ENCODE measurements at places on chromosomes 5 and 9.

GRCh38 chr9:33110686-33111085 lies 34.2 kb upstream of the SMU1 start:
- no peak for DNase-seq

- DNase-seq: no peak
Observed at GRCh38 chr5:152187668-152188067, 217.4 kb downstream of the NMUR2 start.

- DNase-seq: no peak
Observed at GRCh38 chr5:178308541-178309092, 76.0 kb upstream of the PHYKPL start.

GRCh38 chr9:70085241-70085640 lies 41.6 kb downstream of the MAMDC2 start:
- DNase-seq: no peak

DNA sequence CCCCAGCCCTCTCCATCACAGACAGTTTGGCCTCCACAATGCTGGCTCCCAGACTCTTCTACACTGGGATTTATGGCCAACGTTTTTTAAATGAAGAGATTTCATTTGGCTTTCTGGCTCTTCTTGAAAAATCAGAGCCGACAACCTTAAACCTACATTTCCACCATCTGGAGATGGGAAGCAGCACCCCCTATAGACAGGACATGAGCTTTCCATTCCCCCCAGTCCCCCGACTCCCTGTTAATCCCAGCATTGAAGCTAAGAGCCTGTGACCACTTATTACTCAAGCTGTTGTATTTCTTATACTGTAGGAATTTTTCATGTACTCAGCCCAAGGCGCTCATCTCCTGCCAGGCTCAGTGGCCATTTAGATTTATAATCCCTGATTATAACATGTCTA lies 34.0 kb upstream of the AFAP1L1 start:
- DNase-seq: no peak

DNA sequence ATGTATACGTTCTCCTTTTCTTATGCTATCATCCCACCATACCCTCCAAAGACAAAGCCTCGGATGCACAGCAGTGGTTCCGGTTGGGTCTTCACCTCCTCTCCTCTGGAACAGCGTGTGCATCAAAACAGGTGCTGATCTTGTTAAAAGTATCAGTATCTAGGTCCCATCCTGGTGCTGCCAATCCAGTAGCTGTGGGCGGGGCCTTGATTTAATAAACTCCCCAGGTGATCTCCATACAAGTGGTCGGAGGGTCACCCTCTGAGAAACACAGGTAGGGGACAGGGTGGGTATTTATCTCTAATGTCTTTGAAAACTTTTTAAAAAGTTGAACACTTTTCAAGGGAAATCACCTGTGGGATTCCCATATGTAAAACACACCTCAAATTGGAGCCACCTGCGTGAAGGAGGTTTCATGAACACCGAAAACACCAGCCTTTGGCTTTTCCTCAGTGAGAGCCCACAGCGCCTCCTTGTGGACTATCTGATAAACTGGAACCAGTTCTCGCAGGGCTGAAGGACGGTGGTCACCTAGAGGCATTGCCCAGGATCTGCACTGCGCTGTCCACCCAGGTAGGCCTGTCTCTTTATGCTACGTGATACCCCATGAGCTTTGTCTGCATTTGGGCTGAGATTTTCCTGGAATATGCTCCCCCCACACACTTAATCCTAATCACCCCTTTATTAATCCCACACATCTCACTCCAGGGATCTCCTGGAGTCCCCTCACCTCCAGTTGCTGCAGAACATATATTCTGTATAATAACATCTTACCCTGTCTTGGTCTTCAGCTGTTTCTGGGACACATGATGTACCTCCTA lies 80.5 kb upstream of the EPB41L4B start:
- DNase-seq: peak; percentile 65

GRCh38 chr5:53934151-53934820 lies 373.8 kb downstream of the NDUFS4 start:
- DNase-seq: no peak

- no peak for DNase-seq
Observed at GRCh38 chr5:55714339-55714738, 2.2 kb upstream of the SLC38A9 start.

GRCh38 chr9:105912863-105913516 lies 218.6 kb downstream of the TMEM38B start:
- DNase-seq: peak; percentile 10

GRCh38 chr9:70060148-70060882 lies 16.7 kb downstream of the MAMDC2 start:
- DNase-seq: no peak

DNA sequence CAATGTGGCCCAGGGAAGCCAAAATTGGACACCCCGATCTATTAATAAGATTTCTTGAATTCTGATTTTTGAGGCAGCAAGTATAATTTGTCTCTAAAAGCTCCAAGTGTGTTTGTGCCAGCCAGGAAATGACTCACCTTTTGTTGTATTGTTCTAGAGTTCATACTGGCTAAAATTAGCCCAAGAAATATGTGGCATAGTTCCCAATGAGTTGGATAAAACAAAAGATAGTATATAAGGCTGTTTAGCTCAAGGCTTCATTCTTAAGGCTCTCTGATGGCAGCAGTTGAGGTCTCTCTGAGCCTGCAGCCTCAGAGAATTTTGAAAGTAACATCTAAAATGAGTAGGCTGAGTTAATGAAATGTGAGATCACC lies 21.6 kb downstream of the HMGXB3 start:
- no peak for DNase-seq

- DNase-seq: no peak
Observed at GRCh38 chr5:149674686-149675085, 55.4 kb upstream of the PPARGC1B start.

DNA sequence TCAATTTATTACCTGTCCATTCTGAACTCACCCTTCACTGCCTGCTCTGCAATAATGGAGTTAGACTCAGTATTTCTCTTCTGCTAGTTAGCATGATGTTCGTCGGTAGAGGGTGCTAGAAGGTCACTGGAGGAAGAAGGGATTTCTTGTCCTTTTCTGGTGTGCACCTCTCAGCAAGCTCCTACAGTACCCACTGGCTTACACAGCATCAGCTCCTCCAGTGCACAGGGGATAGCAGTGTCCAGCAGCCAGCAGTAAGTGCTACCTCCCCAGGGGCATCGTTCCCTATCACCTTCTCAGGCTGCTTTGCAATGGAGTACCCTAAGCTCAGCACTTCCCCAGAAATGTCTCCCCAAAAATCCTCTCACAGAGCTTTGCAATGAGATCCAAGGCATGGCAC lies 45.9 kb upstream of the APC start:
- DNase-seq: no peak

DNA sequence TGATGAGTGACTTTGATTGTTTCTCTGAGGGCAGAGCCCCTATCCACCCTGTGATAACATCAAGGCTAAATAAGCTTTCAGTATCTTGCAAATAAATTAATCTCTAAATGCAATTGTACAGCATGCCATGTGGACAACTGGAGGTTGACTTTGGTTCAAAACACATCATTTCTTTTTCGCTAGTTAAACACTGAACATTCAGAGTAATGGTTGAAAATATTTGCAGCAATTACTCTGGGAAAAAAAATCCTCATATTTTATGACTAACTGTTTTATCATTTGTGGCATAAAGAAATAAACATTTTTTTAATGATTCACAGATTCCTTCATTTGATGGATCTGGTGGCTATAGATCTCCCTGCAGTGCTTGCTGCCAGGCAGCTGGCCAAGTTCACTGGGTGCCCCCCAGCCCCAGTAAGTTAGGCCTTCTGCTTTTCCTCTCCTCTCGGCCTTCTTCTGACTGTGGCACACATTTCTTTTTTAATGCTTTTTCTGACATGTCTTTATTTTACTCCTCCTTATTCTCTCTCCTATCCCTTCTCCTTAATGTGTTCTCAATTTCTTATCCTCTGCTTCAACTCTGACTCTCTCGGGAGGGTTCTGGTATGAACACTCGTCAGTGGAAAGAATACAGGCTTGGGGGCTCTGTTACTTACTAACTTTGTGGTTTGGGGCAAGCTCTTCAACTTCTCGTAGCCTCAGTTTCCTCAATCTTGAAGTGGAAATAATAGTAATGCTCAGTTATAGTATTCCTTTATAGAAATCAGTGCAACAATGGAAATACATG lies 69.6 kb downstream of the ADAMTSL1 start:
- DNase-seq: no peak

- DNase-seq: no peak
Observed at GRCh38 chr5:56169949-56170348, 63.2 kb downstream of the ANKRD55 start.

- DNase-seq: no peak
Observed at GRCh38 chr5:59582746-59583145, 310.8 kb downstream of the PDE4D start.

DNA sequence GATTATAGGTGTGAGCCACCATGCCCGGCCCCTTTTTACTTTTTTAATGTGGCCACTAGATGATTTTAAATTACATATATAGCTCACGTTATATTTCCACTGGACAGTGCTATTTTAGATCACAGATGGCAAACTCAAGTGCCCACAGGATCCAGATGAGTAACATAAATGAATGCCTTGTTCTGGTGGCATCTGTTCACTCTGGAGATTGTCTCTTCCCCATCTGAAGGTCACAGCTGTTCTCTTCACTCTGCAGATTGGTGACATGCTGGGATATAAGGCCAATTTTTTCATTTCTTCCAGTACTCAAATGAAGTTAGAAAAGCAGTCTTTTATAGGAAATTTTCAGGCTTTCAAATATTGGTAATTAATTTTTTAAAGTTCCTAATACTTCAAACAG lies 160.1 kb downstream of the DOCK8 start:
- DNase-seq: no peak

DNA sequence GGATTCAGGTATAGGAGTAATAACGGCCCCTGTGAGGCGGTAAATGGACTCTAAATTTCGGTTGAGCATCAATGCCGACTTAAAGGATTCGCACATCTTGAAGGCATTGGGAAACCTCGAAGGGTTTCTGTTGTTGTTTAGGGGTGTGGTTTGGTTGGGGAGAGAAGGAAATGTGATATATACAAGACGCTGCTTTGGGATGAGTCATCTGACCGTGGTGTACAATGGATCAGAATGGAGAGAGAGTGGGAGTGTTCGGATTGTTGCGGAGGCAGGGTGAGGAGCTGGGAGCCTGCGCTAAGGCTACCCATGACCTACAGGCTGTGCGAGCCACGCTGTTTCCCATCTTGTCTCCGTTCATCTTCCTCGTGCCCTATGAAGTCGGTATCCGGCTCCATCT lies 60.4 kb upstream of the ERCC6L2 start:
- no peak for DNase-seq

GRCh38 chr5:74396913-74397622 lies 243.5 kb downstream of the ENC1 start:
- DNase-seq: no peak

GRCh38 chr5:55603922-55604321 lies 69.2 kb upstream of the PLPP1 start:
- DNase-seq: no peak

- no peak for DNase-seq
Observed at GRCh38 chr9:18982262-18982620, 50.8 kb downstream of the SAXO1 start.

- no peak for DNase-seq
Observed at GRCh38 chr9:105054491-105054890, 126.5 kb upstream of the ABCA1 start.

- peak; percentile 43 for DNase-seq
Observed at GRCh38 chr9:95425910-95426551, 90.7 kb downstream of the PTCH1 start.

- no peak for DNase-seq
Observed at GRCh38 chr5:81516091-81516490, 122.2 kb upstream of the ACOT12 start.

DNA sequence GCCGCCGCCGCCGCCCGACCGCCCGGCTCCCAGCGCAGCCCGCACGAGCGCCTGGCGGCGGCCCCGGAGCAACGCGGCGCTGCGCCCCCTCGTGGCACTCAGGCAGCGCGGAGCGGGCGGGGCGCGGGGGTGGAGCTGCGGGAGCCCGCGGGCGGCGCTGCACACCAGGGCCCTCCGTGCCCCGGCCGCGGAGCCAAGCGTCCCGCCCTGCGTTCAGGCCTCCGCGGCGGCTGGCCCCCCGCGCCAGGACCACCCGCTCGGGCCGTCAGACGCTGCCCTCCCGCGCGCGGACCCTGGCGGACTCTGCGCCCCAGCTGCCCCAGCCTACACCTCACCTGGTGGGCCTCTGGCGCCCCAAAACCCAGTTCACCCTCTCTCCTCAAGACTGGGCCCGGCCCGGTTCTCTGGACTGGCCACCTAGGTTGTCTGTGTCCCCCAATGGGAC lies at the start of gene RASGEF1C:
Gene RASGEF1C, minus strand, starts transcription at position 75 of the 445 bp plus-strand sequence. CDS start 71,159 bp downstream, outside the sequence.
- peak; percentile 92 for DNase-seq

GRCh38 chr5:139640421-139641115 lies 7.6 kb upstream of the CXXC5 start:
- DNase-seq: no peak

- no peak for DNase-seq
Observed at GRCh38 chr9:106773750-106774149, 89.2 kb upstream of the ZNF462 start.

- no peak for DNase-seq
Observed at GRCh38 chr5:74638970-74639806, 1.3 kb downstream of the ENC1 start.

GRCh38 chr9:81720450-81721086 lies 31.2 kb upstream of the TLE1 start:
- DNase-seq: no peak

DNA sequence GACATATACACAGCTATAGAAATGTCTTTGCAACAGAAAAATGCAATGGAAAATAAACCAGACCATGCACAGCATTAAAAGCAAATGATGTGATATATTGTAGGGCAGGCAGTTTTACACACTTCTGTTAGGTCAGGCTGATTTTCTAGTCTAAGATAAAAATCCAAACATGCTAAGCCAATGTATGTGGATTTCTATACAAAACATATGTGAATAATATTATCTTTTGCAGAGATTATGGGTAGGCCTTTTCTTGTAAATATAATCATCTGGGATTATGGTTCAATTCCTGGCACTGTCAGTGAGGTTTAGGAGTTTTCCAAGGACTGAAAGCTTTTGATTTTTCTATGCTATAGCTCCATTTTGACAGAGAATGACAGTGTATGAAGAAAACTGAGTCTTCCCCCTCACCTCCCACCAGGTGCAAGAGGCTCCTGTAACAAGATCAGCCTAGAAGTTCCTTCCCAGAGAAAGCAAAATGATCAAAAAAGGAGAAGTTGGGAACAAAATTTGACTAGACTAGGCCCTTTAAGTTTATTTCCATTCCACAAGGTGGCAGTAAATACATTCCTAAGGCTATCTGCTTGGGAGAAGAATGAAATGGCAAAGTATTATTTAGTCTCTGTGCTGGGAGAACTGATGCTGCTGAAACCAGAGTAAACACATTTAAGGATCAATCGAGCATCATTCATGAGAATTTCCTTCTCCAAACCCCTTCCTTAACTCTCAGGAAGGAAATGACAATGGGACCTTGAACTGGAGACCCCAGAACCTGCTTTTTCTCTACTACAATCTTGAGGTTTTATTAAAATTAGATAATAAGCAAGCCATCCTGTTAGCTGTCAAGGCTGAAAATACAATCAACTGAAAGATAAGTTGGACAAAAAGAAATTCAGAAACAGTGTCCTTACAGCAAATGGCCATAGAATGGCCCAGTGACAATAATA lies 133.0 kb upstream of the TUT7 start:
- DNase-seq: peak; percentile 13

Data from HuH-7.5 (cell line).